KG1 (cell line): ENCODE measurements at places on chromosomes 11 and 22.

DNA sequence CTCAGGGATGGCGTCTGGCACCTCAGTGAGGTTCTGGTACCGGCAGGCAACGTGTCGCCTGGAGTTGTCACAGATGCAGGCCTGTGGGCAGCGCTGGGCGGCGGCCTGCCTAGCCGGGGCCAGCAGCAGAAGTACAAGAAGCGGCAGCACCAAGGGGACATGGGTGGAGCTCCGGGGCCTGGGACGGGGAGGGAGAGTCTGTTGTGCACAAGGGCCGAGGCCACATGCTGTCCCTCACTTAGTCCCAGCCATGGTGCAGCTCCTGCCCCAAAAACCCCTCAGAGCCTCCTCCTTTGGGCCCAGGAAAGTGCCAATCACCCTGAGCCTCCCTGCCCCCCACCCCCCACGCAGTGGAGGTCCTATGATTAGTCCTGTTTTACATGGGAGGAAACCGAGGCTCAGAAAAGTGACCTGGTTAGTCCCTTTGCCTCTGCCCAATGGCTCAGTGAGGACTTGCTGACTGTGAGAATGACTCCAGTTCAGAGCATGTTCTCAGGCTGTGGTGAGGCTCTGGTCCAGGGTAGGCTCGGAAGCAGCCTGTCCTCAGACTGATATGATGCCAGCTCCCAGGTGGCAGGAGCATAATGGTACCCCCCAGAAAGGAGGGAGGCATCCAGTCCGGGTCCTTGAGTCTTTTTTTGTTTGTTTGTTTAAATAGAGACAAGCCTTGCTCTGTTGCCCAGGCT is 1.1 kb downstream of the CHADL start:
- no peak for DNase-seq

- DNase-seq, result no peak
Observed at GRCh38 chr22:39656495-39657490, 86.2 kb downstream of the CACNA1I start.

- no peak for DNase-seq
Observed at GRCh38 chr22:25172153-25172552, 27.5 kb upstream of the CRYBB3 start.

- no peak for DNase-seq
Observed at GRCh38 chr22:38164551-38164918, 17.1 kb downstream of the PLA2G6 start.

DNA sequence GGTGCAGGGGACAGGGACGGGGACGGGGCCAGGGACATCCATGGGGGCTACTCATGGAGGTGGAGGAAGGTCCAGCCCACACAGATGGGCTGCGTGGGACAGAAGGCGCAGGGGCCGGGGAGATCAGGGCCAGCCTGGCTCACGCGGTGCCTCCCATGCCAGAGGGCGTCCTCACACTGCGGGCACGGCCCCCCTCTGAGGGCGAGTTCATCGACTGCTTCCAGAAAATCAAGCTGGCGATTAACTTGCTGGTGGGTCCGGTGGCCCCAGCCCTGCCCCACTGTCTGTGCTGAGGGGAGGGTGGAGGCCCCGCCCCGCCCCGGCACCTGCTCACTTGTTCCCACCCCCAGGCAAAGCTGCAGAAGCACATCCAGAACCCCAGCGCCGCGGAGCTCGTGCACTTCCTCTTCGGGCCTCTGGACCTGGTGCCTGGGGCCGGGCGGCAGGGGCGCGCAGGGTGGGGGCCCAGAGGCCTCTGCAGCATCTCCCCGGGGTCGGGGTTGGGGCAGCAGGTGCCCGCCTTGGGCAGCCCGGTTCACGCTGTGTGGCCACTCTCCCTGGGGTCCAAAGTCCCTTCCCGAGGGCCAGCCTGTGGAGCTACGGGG is 15.8 kb downstream of the EPS8L2 start:
- DNase-seq, result no peak

DNA sequence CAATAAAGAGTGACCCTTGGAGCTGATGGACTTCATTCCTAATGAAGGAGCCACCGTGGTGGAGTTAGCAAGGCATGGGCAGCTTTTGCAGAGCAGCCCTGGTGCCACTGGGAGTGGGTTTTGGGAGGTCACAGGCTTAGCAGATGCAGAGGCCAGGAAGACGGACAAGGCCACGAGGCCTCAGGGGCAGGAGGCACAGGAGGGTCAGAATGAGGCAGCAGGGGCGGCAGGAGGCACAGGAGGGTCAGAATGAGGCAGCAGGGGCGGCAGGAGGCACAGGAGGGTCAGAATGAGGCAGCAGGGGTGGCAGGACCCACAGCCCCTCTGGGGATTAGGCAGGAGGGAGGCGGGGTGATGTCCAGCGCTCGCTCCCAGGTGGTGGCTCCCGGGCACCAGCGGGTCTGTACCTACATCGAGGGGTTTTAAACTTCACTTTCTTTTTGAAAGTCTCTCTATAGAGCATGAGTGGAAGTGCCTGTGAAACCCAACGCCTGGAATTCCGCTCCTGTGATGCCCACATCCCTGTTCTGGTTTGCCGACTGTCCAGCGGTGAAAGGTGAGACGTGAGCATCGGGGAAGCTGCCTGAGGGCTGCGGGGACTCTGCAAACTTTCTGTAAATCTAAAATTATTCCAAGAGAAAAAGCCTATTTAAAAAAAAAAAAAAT is 521.6 kb downstream of the BRD1 start:
- DNase-seq, result no peak

- no peak for DNase-seq
Observed at GRCh38 chr11:28289444-28289843, 181.3 kb downstream of the METTL15 start.
